ENCODE measurements at places on chromosomes 2 and 18.

DNA sequence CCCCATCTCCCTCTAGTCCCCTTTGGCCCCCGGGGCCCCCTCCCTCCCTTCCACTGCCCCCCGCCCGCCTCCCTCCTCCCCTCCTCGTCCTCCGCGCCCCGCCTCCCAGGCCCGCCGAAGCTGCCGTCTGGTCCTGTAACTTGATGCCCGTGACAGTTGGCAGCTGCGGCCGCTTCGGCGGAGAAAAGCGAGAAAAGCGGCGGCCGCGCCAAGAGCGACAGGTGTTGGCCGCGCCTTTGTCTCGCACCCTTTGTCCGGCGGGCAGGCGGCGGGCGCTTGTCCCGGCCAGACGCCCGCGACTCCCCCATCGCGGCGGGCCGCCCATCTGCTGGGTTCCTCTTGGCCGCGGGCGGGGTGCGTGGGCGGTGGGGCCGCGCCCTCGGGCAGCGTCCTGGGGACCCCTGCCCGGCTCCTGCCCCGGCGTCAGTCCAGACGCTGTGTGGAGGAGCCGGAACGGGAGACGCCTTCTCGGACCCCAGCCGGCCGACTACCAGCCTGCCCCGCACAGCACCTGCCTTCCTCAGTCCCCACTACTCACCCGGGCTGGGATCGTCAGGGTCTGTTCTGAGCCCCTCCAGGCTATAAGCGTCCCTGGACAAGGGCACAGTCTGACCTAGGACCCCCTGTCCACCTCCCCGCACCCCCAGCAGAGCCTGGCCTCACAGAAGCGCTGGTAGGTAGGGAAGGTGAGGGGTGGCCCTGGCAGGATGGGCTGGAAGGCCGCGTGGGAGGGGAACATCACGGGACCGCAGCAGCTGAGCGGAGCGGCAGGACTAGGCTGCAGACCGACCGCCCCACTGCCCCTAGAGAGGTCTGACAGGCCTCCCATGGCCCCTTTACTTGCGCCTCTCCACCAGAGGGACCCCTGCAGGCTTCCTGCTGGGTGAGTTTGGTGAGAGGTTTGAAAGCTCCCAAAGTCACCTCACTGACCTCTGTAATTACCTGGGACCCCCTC, 1.2 kb upstream of the HES6 start:
- DNase-seq: peak; percentile 86

- DNase-seq: peak; percentile 97
Observed at GRCh38 chr2:240586198-240586918, at the start of gene CAPN10. CAPN10 (plus strand) TSS chr2:240586734; CDS start chr2:240586912, 178 bp downstream.

- DNase-seq: no peak
Observed at GRCh38 chr2:189613650-189614420, 33.2 kb upstream of the SLC40A1 start.

DNA sequence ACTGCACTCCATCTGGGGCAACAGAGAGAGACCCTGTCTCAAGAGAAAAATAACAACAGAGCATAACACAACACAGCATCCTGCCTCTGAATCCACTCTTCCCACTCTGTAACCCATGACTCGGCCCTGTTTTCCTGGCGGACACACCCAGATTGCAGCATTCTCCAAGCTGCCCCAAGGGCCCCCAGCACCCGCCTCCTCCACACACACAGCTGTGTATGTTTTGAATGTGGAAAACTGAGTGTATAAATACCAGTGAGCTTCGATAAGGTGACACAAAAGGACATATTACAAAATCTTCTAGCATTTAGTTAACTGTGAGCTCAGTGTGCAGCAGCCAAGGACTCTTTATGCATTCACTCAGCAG, 13.0 kb downstream of the IMPA2 start:
- DNase-seq: no peak
